ENCODE measurements at places on chromosomes 5 and 9.

DNA sequence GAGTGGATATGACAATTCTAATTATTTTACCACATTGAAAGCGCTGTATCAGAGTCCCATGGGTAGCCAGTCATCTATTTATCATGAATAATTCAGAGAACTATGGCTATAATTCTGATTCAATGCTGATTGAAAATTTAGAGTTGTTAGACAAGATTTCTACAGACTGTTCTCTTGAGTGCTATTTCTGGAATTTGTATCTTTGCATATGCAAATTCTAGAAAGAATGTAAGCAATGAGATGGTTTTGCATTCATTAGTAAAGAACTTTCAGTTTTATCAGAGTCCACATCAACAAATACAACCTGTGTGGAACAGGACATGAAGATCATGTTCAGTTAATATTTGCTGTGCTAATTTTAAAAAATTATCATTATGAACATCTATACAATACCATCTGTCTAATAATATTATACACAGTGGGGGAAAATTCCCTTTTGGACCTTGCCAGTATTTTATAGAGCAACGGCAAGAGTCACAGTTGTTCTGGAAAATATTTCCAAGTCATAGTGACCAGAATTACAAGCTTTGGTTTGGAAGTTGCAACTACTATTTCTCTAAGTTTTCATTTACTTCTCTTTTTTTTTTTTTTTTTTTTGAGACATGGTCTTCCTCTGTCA is 372.7 kb upstream of the PTGER4 start:
- no peak for DNase-seq

DNA sequence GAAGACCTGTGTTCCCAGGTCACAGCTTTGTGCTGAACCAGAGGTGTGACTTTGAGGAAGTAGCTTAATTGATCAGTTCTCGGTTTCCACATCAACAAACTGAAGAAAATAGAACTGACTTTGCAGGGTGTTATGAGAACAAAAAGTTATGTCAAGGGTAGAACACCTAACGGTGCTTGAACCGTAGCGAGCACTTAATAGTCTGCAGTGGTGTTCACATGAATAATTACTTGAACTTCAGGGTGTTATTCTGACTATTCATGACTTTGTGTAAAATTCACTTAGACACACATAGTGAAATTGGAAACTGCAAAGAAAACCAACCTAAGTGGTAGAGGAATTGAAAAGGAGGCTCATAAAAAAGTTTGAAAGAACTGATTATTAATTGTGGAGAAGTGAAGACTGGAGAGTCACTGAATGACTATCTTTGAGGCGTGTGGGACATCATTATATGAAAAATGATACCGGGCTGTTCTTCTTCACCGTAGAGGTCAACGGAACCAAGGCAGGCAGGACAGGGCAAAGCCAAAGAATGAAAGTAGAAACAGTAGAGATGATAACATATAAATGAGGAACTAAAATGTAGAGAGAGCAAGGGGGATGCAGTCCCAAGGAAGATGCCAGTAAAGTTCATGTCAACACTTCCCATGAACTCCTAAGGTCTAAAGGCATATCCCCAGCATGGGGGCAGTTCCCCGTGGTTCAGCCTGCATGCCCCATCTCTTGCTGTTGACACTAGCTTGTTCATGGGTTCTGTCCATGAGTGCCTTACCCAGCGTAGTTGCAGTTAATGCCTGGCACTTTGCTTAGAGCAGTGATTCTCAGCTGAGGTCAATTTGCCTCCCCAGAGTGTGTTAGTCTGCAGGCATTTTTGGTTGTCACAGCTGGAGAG is 118.7 kb downstream of the ZNF462 start:
- DNase-seq = no peak

DNA sequence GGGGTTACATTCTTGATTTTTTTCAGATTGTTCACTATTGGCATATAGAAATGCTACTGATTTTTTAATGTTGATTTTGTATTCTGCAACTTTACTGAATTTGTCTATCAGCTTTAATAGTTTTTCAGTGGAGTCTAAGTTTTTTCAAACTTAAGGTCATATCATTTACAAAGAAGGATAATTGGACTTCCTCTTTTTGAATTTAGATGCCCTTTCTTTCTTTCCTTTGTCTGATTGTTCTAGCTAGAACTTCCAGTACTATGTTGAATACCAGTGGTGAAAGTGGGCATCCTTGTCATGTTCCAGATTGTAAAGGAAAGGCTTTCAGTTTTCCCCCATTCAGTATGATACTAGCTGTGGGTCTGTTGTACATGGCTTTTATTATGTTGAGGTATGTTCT is 49.3 kb downstream of the SREK1 start:
- DNase-seq = no peak

GRCh38 chr5:128304791-128305190 is 221.2 kb downstream of the SLC12A2 start:
- no peak for DNase-seq

DNA sequence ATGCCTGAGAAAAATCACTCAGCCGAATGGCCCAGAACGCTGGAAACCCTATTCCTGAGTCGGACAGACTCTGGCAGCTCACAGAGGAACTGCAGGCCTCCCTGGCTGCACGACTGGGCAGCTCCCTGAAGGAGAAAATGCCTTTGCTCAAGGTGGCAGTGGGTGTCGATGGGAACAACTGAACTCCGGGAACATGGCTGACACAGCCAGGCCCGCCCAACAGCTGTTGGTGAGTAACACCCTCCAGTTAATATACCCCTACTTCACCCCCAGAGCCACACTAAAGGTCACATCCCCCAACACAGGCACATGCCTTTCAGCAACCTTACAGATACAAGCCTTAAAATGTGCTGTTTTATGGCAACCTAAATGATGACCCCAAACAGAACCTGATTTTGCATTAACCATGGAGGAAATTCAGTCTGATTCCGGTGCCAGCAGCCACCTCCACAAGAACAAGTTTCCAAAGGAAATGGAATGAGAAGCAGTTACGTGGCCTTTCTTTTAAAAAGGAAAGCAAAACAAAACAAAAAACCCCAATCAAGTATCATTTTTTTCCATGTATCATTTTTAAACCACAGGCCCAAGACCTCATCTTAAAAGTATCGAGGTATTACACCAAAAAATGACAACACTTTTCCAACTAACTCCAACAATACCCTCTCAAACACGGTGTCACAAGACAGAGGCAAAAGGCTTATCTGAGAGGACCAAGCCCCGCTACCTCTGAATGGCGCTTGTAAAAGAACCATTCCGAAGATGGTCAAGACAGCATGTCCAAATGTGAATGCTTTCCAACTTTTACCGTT is 3.1 kb downstream of the KLF9 start:
- DNase-seq = no peak

- DNase-seq = no peak
These were observed 605.4 kb downstream of the DNAH5 start for GRCh38 chr5:13339093-13339492.
